Daoy (cell line): ENCODE measurements at places on chromosomes 5 and 9. TPM values are rescaled to one million over a fixed set of nuclear protein-coding genes. Genes with fewer than 3 reads are reported as not detected.

Gene TMEM141
- total RNA-seq: 46.9 and 61.6 TPM in 2 replicates

Gene FCN2
- not detected in 2 replicates for total RNA-seq

Gene ANKRD34B
- 0.06 TPM in 1 of 2 replicates, not detected in the other for total RNA-seq

Gene LRSAM1
- total RNA-seq: 13.4 and 13.5 TPM in 2 replicates

Gene RPL7A
- total RNA-seq: 4,321 and 4,992 TPM in 2 replicates

Gene OLFM1
- 23.7 and 35.5 TPM in 2 replicates for total RNA-seq

Gene NIPBL
- 11.1 and 17.9 TPM in 2 replicates for total RNA-seq

Gene HTR4
- 0.18 TPM in 1 of 2 replicates, not detected in the other for total RNA-seq

Gene ZDHHC12
- total RNA-seq: 62.3 and 78.8 TPM in 2 replicates

Gene IRX2
- 7.8 and 10.3 TPM in 2 replicates for total RNA-seq

Gene PCDHA10
- 0.68 and 3.3 TPM in 2 replicates for total RNA-seq

Gene GPR150
- 0.29 TPM in 1 of 2 replicates, not detected in the other for total RNA-seq

Gene HRH2
- 0.29 and 1.0 TPM in 2 replicates for total RNA-seq

Gene IL3
- total RNA-seq: not detected in 2 replicates

Gene PCDHGA2
- total RNA-seq: 0.15 and 0.74 TPM in 2 replicates

Gene ADRB2
- 2.1 and 3.7 TPM in 2 replicates for total RNA-seq

Gene SLC25A2
- 0.11 and 1.8 TPM in 2 replicates for total RNA-seq

Gene NEURL1B
- 2.6 and 2.8 TPM in 2 replicates for total RNA-seq

Gene OBP2B
- total RNA-seq: not detected in 2 replicates

Gene CAMK2A
- 0.23 TPM in 1 of 2 replicates, not detected in the other for total RNA-seq

Gene ENHO
- 0.24 and 1.9 TPM in 2 replicates for total RNA-seq

Gene GLRA1
- not detected in 2 replicates for total RNA-seq

Gene GMCL2
- not detected in 2 replicates for total RNA-seq

Gene MLANA
- not detected in 2 replicates for total RNA-seq

Gene S100Z
- total RNA-seq: 0.46 TPM in 1 of 2 replicates, not detected in the other

Gene EMB
- 17.0 and 21.6 TPM in 2 replicates for total RNA-seq

Gene CDH9
- total RNA-seq: not detected in 2 replicates

Gene SLC34A1
- total RNA-seq: not detected in 2 replicates

Gene LAMC3
- 2.5 and 3.8 TPM in 2 replicates for total RNA-seq

Gene PFN3
- total RNA-seq: not detected in 2 replicates

Gene ZNF366
- not detected in 2 replicates for total RNA-seq

Gene ZNF608
- 19.1 and 21.7 TPM in 2 replicates for total RNA-seq

Gene ELOVL7
- total RNA-seq: 4.6 and 8.3 TPM in 2 replicates

Gene C9orf40
- 19.5 and 20.1 TPM in 2 replicates for total RNA-seq

Gene IL7R
- total RNA-seq: 42.5 and 45.6 TPM in 2 replicates

Gene SPATA9
- total RNA-seq: 1.5 TPM in 1 of 2 replicates, not detected in the other

Gene S1PR3
- total RNA-seq: 13.1 and 13.7 TPM in 2 replicates

Gene IFNA21
- not detected in 2 replicates for total RNA-seq

Gene SPDL1
- 172 and 182 TPM in 2 replicates for total RNA-seq

Gene NR2F1-AS1
- total RNA-seq: 6.1 and 10.5 TPM in 2 replicates

Gene FOXD4L4
- 0.18 and 0.34 TPM in 2 replicates for total RNA-seq

Gene SH3GL2
- total RNA-seq: 0.17 TPM in 1 of 2 replicates, not detected in the other

Gene FRMPD1
- total RNA-seq: 0.03 and 0.06 TPM in 2 replicates

Gene MOB3B
- 0.83 and 0.91 TPM in 2 replicates for total RNA-seq

Gene FAM169A
- 26.8 and 38.2 TPM in 2 replicates for total RNA-seq

Gene HSPB3
- total RNA-seq: 1.3 TPM in 1 of 2 replicates, not detected in the other

Gene PDLIM7
- total RNA-seq: 197 and 234 TPM in 2 replicates

Gene PCDHGB4
- 0.06 and 0.09 TPM in 2 replicates for total RNA-seq

Gene CLK4
- total RNA-seq: 9.8 and 15.6 TPM in 2 replicates
